ENCODE measurements at places on chromosomes 6 and 20.

GRCh38 chr6:41200296-41200900 lies 551 bp downstream of the TREML2 start:
- no peak for DNase-seq

GRCh38 chr6:140663094-140663493 lies 1288.6 kb upstream of the CITED2 start:
- DNase-seq, result no peak

DNA sequence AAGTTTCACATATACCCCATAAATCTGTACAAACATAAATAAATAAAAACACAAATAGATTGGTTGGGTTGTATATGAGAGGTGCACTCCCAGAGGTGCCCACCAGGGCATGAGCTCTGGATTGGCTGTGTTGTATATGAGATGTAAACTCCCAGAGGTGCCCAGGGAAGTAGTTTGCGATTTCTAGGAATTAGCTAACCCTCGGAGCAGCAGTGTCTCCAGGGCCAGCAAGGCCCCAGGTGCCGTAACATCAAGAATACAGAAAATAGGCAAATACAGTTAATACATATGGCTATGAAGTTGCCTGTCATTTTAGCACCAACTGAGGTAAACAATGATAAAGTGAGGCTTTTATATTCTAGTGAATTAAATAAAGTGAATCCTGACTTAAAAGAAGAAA lies 5.4 kb upstream of the GINM1 start:
- DNase-seq, result no peak

DNA sequence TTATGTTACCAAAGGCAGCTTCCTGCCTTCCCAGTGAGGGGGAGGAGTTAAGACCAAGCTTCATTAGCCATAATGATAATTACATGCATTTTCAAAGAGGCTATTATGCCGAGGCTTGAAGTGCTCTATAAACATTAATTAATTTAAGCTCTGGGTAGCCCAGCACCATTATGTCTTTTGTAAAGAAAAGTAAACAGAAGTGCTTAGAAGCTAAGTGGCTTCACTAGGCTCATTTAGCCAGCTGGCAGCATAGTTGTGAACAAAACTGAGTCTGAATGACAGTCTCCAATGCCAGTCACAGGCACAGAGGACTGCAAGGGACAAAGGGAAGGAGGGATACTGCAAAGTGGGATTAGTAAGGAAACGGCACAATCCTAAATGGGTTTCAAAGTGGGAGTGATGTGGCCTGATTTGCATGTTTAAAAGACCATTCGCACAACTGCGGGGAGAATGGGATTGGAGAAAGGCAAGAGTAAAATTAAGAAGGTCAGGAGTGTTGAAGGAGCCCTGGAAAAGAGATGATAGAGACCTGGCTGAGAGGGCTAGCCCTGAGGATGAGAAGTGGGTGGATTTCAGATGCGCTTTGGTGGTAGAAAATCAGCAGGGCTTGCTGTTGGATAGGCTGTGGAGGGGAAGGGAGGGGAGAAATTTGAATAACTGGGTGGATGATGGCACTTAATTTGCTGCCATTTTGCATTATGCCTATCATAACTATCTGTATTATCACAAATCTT lies 20.1 kb upstream of the ISM1 start:
- no peak for DNase-seq

Data from neural crest cell (in vitro differentiated cells).